ENCODE measurements at places on chromosomes 6 and 20. TPM values are rescaled to one million over a fixed set of nuclear protein-coding genes. Genes with fewer than 3 reads are reported as not detected.
A peak's percentile ranks its signal among the peaks of the same experiment; 100 is the strongest.

- no peak for DNase-seq
Observed at GRCh38 chr6:125173341-125174095, 19.9 kb downstream of the TPD52L1 start.

Gene ADAM33
- 0.10 TPM for total RNA-seq

- no peak for DNase-seq
Observed at GRCh38 chr20:33059741-33060390, 6.2 kb downstream of the BPIFB3 start.

Gene BTNL2
- not detected for total RNA-seq

DNA sequence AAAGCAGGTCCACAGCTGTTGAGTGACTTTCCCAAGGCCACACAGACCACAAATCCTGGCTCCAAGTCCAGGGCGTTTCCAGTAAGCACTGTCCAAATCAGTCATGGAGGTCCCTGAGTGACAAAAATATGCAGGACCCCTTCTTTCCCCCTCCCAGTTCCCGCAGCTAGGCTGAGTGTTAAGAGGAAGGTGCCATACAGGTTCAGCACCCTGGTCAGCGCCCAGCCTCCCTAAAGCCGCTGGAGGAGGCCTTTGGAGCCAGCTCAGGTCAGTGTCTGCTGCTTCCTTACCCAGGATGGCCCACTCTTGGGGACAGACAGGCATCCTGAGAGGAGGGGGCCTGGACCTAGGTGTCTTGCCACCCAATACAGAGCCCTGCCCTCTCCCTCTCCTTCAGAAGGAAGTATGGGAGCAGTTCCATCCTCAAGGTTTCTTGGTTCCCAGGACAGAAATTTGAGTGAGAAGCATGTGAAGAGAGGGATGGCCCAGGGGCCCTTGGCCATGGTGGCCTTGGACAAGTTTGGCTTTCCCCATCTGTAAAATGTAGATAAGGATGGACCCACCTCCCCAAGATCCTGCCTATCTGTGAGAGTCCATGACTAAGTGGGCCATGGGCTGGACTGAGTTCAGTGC lies 13.2 kb downstream of the TMEM74B start:
- peak; percentile 12 for DNase-seq

GRCh38 chr20:20427227-20427864 lies 59.4 kb downstream of the INSM1 start:
- DNase-seq = no peak

Gene TBXT
- total RNA-seq = not detected

- DNase-seq = no peak
Observed at GRCh38 chr6:111339294-111339693, 143.7 kb downstream of the REV3L start.

DNA sequence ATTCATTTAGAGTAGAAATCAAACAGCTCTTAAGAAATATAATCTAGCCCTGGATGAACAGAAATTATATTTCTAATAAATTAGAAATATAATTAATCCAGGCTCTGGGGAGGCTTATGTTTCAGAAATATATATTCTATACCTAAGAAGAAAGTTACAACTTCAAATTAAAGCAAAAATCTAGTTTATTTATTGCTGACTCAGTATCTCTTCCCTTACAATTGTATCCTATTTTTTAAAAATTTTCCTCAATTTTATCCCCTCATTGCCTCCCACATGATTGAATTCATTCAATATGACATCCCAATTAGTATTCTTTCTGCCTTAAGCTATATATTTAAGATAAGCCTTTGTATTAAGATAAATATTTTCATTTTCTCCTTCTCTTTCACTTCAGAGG lies 71.4 kb downstream of the HS3ST5 start:
- no peak for DNase-seq

Gene TMEM244
- total RNA-seq = not detected

DNA sequence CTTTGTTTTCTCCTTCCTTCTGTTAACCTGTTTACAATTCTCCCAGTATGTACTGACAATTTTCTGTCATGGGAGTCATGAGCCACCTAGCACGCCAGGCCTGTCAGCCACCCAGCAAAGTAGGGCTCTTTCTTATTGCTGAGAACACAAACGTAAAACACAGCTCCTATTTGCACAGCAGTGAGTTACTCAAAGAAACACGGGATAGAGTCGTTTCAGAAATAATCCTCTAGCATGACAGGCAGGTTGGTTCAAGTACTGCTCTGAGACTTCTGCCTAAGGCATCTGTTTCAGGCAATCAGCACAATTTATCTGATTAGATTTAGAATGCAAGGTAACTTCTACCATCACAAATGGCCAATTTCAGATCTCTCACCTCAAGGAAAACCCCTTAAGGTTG lies 88.8 kb downstream of the CD24 start:
- no peak for DNase-seq
